ENCODE measurements at places on chromosomes 6 and 20.
A peak's percentile ranks its signal among the peaks of the same experiment; 100 is the strongest.

DNA sequence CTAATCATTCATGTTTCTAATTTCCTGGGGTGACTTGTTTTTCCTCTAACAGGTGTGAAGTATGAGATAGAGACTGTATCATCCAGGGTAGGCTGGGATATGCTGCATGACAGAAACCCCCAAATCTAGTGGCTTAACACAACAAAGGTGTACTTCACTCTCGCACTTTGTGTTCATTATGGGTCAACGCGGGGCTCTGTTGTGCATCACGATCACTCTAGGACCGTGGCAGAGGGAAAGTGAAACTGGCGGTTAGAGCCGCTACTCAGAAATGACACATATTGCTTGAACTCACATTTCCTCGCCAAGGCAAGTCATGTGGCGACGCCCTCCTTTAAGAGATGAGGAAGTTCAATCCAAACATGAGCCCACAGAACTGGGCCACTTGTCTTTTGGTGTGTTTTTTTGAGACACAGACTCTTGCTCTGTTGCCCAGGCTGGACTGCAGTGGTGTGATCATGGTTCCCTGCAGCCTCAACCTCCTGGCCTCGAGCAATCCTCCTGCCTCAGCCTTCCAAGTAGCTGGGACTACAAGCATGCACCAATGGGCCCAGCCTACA, 41.3 kb downstream of the PCNA start:
- peak; percentile 69 for DNase-seq

GRCh38 chr6:44641344-44642031, 254.0 kb downstream of the CDC5L start:
- DNase-seq = no peak

DNA sequence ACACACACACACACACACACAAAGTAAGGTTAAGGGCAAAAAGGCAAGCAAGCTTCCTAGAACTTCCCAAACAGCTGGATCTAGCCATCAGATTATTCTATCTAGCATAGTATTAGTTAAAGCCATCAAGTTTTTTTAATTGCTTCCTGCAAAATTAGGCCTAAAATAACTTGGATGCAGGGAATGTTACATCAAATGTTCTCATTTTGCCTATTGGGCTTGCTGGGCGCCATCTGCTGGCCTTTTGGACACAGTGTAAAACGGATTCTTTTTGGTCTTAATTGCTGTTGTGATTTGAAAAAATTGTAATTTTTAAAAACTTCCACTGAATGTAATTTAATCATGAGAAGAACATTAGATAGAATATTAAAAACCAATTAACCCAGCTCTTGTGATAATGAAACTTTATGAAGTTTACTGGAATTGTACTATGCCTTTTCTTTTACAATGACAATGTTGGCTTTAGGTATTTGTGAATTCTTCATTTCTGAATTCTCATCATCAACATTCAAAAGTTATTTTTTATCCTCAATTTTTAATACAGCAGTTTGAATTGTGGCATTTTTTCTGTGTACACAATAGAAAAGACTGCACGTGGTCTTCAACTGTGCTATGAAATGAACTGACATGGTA, 6.8 kb downstream of the MKKS start:
- peak; percentile 25 for DNase-seq

GRCh38 chr6:149239573-149240209, 77.8 kb upstream of the TAB2 start:
- no peak for DNase-seq

- no peak for DNase-seq
Measured at GRCh38 chr20:45462711-45463509, 6.6 kb upstream of the WFDC2 start.

- DNase-seq = no peak
Measured at GRCh38 chr6:85114581-85114935, 335.3 kb upstream of the NT5E start.

DNA sequence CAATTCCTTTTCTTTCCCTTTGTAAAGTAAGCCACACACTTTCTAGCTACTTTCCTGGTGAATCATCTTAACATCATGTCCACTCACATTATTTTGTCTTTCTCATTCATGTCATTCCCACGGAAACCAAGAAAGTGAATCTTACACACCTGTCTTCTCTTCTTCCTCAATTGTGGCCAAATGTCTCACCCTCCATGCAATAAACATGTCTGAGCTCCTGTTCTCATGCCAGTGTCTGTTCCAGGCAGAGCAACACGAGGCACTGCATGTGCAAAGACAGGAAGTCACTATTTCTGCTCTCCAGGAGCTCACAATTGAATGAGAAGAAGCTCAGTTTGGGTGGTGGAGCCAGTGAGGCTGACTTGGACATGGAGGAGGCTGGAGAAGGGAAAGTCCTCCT, 29.0 kb upstream of the TMEM244 start:
- DNase-seq = no peak

DNA sequence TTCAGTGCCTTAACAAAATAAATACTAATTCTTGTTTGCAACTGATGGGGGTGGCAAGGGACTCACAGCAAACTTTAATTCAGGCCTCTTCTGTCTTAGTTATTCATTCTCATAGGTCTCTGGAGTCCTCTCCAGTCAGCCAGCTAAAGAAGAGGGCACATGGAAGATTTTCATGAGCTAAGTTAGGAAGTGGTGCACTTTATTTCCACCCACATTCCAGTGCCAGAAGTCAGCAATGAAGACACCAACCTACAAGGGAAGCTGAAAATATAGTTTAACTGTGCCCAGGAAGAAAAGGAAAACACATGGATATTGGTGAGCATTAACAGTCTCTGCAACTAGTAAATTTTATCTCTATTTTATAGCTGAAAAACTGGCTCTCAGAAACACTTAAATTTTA, 16.7 kb upstream of the IRAK1BP1 start:
- no peak for DNase-seq

DNA sequence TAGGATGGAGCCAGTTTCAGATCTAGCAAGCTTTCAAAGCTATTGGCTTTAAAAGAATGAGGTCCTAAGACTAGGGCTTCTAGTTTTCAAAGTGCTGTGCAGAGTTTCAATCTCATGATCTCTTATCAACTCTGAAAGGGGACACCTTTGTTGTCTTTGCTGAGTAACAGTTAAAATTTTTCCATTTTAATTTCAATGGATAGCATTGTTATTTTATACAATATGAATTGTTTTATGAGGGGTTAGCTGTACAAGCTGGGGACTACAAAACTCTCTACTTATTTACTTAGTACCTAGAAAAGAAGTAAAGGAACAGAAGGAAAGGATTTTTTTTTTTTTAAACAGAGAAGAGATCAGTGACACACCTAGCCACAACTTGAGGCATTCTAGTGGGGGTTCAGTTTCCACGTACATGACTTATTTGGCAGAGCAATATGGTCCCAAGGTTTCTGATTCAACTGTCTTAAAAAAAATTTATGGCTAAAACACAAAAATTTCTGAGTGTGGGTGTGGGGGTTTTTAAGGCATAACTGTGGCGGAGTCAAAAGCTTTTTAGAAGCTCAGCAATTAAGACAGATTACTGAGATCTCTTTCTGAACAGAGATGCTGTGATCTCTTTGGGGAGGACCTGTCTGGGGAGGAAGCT, 46.1 kb upstream of the JAG1 start:
- no peak for DNase-seq

GRCh38 chr6:13425270-13425873, 62.0 kb downstream of the GFOD1 start:
- no peak for DNase-seq

GRCh38 chr6:163834226-163834970, 419.9 kb downstream of the QKI start:
- DNase-seq = no peak

GRCh38 chr6:164417537-164418261, 891.7 kb downstream of the C6orf118 start:
- DNase-seq = no peak

- no peak for DNase-seq
Measured at GRCh38 chr20:17747431-17747846, 47.7 kb downstream of the BANF2 start.

DNA sequence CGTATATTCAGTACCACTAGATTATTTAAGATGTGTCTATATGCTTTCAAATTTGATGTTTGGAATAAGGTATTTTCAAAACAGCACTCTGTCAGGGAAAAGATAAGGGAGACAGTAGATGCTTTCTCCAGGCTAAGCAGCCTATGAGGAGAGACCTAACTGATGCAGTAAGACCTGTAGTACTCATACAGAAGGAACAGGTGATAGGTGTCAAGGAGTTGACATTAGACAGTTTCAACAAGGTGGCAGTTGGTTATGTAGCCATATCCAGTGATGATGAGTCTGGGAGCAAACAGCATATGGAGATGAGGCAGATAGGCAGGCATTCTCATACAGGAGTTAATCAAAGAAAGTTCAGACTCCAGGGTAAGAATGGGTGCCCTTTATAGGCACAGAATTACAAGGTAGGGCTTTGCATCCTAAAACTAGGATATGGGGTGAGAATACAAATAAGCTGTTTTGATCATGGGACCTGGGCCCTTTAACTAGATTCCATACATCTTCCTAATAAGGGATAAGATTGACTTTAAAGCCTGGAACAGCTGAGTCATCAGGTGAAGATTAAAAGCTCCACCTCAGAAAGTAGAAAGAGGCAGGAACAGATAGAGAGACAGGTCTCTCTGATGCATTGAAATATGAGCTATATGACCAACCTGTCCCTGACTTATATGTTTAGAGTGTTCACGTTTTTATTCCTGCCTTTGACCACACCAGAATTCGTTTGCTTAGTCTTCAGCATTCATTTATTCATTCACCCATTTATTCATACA, 7.9 kb downstream of the RSPH4A start:
- DNase-seq = no peak

- DNase-seq = no peak
Measured at GRCh38 chr6:85278466-85279035, 171.3 kb upstream of the NT5E start.
